ENCODE measurements at places on chromosomes 11 and 22.

DNA sequence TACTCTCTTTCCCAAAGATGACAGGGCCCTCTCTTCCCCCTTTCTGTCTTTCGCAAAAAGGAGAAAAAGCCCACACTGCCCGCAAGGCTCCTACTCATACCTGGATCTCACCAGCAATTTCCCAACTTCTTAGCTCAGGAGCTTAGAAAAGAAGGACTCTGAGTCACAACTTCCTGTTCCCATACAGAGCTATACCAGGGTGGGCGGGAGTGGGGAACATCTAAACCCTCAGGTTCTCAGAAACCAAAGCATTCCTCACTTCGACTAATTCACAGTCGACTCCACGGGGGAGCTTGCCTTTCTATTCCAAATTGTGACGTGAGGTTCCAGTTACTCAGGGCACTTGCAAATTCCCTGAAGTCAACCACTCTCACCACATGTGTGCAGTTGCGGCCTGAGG is 61.9 kb downstream of the MTNR1B start:
- no peak for DNase-seq

GRCh38 chr22:19705181-19705934 is 8.9 kb upstream of the SEPTIN5 start:
- DNase-seq = no peak

DNA sequence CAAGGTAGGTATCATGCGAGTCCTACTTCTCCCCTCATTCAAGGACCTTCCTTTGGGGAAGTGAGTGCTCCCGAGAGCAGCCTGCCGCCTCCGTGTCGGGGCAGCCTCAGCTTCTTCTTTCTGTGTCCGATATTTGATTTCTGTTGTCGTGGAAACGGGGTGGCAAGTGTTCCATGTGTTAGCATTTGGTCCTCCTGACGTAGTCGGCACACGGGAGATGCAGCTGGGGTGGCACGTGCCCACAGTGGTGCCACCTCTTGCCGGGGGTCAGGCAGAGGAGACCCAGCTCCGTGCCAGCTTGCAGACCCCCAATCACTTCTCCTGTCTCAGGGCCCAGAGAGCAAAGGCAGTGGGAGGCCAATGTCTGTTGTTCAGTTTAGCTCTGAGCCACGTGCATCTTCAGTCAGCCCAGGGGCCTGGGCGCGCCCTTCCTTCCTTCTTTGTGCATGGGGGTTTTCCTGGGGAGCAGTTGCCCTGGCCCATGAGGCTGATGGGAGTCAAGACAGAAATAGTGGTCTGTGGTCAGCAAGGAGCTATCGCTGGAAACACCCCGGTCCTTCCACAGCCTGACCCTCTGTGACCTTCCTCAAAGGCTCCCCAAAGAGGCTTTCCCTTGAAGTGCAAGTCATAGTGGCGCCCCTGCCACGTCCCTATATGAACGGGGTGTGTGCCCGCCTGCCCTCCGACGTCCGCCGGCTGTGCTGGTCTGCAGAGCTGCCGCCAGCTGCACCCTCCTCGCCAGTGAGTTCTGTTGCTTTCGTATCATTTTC is 44.5 kb downstream of the PARVB start:
- no peak for DNase-seq

DNA sequence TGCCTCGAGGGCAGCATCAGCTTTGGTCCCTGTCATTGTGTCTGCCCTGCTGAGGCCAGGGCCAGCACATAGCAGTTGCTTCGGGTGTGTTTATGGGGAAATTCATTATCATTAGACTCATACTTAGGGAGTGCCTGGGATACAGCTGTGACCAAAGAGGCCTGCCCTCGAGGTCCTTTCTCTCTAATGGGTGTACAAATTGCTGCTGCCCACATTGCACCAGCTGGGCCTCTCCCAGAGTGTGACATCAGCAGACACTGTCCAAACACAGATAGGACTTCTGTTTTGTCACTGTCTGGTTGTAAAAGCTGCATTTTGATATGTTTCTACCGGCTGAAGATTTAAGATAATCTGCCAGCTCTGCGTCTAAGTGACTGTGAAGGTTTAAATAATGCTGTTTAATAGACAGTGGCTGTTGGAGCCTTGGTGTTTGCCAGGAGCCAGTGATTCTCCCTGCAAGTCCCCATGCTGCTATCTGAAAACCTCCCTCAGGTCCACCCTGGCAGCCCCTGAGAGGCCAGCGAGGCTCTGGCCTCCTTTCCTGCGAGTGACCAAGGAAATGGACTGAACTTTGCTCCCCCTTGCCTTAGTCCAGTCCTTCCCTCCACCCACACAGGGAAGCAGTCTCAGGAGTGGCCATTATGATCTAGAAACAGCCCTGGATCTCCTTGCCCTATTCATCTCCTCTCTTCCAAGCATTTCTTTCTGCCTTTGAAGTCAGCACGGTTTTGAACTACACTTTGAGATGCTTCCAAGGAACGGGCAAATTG is 505.2 kb downstream of the TBC1D22A start:
- DNase-seq = no peak

GRCh38 chr22:35894937-35895708 is 133.5 kb downstream of the RBFOX2 start:
- DNase-seq = no peak

- DNase-seq = no peak
Measured at GRCh38 chr11:15166204-15166603, 51.5 kb downstream of the INSC start.

GRCh38 chr11:102302241-102302640 is 15.0 kb upstream of the BIRC3 start:
- DNase-seq = no peak

GRCh38 chr11:126378763-126379162 is 23.3 kb downstream of the ST3GAL4 start:
- no peak for DNase-seq

DNA sequence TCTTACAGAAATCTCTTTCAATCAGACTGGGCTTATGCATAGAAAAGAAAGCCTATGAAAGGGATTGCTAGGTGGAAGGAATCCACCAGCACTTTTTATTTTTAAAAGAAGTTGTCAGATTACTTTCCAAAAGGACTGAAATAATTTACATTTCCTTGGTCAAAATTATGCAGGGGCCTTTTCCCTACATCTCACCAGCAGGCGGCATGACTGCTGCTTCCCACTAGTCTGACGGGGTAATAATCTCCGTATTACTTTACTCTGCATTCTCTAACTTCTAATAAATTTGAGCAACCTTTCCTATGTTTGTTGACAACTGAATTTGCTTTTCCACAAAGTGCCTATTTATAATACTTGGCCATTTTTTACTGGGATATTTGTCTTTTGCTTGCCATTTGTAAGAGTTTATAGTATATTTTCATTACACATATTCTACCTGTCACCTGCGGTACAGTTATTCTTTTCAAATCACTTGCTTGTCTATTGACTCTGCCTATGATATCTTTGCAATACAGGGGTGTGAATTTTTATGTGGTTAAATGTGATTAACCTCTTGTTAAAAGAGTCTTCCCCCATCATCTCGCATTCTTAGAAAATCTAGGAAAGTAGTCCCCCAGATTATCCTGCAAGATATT is 51.9 kb upstream of the USP47 start:
- DNase-seq = no peak

GRCh38 chr11:19980957-19981669 is 179.2 kb downstream of the DBX1 start:
- no peak for DNase-seq

DNA sequence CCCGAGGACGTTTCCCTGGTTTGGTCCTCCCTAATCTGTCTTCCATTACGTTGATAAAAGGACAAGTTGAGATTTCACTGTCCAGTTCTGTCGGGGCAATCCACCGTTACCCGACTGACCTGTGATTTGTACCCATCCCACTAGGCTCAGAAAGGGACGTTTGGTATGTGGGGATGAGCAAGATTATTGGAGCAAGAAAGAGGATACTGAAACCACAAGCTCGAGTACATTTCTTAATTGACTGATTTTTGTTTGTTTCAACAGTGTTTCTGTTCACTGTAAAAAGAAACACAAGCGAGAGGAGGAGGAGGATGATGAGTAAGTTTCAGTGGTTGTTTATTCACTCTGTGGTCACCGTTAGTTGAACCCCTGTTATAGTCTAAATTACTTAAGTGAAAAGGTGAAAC is 969 bp downstream of the CCDC117 start:
- DNase-seq = no peak

GRCh38 chr22:33580310-33580709 is 340.0 kb downstream of the LARGE1 start:
- no peak for DNase-seq

DNA sequence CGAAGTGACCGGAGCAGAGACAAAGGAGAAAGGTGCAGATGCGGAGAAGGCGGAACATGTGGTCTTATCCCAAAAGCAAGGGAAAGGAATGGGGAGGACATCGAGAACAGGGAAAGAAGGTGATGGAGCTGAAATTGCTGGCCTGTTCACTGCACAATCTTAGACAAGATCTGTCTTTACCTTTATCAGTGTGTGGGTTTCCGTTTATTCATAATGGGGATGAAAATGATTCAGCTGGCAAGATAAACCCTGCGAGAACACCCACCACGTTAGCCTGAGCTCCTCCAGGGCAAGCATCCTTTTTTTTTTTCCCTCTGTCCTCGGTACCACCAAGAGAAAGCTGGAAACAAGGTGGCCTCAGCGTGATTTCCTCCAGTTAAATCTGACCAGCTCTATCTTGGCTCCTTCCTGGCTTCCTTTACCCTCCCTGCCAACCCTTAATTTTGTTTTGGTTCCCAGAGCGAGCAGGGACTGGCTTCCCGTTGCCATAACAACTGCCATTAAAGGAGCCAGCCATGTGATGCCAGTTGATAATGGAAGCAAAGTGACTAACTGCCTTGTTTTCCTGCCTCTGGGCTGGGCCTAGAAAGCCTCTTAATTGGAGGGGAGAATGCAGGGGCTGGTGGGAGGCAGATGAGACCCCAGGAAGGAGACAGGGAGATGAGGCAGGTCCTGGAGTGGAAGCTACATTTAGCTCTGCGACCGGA is 4.2 kb downstream of the SGSM1 start:
- no peak for DNase-seq

- DNase-seq = no peak
Measured at GRCh38 chr11:23948851-23949250, 548.0 kb upstream of the LUZP2 start.

DNA sequence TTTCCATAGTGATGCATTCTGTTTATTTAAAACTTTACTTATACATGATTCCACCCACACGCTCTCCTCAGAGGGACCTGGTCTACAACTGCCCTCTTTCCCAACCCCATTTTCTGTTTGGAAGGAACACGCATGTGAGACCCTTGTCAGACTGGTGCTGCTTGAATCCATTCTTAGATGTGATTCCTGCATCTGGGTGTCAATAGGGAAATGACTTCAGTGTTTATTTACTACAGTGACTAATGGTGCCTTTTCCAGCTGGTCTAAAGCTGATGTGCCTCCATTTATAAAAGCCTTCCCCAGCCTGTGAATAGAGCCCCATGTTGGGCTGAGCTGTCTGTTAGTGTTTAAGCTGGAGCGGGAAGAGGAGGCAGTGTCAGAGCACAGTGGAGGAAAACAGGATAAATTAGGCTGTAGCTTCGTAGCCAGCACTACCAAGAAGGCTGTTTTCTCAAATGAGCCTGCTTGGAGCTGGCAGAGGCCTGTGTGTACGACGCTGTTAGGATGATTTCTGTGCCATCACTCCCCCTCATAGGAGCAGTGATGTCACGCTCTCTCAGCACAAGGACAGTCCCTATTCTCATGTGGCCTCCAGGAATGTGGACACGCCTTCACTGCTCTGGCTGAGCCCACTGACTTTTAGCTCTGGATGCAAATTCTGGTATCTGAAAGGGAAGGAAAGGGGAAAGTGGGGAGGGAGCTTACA is 18.9 kb upstream of the C11orf96 start:
- no peak for DNase-seq

GRCh38 chr11:88398791-88399570 is 61.4 kb upstream of the CTSC start:
- DNase-seq = no peak

GRCh38 chr11:131644204-131644795 is 273.9 kb downstream of the NTM start:
- no peak for DNase-seq

- DNase-seq = no peak
Measured at GRCh38 chr22:48929276-48929790, 898.3 kb downstream of the BRD1 start.

GRCh38 chr11:75351791-75352587 is 528 bp upstream of the ARRB1 start:
- no peak for DNase-seq

DNA sequence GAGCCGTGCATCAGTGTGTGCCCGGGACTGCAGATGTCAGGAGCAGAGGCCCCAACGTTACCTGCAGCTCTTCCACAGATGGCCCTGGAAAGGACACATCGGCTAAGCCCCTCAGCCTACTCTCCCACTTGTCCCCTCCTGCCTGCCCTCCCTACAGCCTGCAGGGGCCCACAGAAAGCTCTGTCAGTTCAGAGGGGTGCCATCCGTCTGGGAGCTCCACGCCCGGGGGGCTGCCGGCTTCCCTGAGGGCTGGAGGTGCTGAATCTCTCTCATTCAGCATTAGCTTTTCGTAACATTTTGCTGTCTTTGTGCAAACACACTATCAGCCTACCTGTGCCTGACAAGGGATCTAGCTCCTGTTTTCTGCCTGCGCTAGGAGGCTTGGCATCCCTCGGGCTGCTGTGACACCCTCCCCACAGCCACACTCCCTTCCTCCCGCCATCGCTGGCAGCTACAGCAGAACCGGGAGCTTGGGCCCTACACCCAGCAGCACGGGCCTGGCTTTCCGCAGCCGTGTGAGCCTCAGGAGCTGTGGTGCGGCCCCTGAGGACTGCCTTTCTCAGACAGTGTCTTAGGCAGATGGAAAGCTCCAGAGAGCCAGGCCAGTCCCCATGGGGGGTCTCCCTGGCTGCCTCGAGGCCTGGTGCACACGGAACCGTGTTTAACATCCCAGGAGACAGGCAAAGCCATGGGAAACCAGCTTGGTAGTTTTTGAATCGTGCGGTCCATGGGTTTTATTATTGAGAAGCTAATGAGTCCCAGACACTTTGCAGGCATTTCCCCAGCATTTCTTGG is 198.3 kb upstream of the B3GAT1 start:
- DNase-seq = no peak

- DNase-seq = no peak
Measured at GRCh38 chr11:130474637-130475400, 26.4 kb downstream of the ADAMTS15 start.

GRCh38 chr11:6201481-6201880 is 2.5 kb downstream of the OR52W1 start:
- DNase-seq = no peak

DNA sequence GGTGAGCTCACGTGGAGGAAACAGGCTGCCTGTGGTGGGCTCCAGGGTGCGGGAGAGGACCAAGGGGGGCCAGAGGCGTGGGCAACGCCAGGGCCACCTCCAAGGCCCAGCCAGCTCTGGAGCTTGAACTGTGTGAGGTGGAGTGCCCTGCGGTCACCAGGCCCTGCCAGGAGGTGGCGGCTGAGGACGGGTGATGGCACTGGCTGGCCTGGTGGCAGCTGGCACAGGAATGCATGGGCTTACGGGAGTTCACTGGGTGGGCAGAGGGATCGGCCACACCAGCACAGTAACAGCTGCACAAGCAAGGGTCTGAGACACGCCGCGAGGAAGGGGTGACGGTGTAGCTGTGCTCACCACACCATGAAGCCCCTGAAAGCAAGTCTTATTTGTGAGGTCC is 15.8 kb downstream of the TOLLIP start:
- DNase-seq = no peak

DNA sequence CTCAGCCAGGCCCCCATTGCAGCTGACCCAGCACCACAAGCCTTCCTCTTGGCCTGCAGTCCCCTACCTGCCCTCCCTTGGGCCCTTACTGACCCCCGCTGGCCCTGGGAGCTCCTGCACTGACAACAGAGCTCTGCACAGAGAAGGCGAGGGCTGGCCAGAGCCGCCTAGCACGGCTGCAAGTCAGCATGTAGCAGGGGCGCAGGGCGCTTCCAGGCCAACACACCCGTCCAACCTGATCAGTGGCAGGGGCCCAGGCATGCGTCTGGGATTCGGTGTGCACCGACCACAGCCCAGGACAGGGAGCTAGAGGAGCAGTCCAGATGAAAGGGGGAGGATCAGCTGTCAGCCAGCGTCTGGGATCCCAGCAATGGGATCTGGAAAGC is 7.6 kb downstream of the WNT7B start:
- no peak for DNase-seq
